ENCODE measurements at places on chromosomes 3 and 15.

- peak; percentile 38 for DNase-seq
Measured at GRCh38 chr3:101780661-101781060, 1.6 kb downstream of the NXPE3 start.

DNA sequence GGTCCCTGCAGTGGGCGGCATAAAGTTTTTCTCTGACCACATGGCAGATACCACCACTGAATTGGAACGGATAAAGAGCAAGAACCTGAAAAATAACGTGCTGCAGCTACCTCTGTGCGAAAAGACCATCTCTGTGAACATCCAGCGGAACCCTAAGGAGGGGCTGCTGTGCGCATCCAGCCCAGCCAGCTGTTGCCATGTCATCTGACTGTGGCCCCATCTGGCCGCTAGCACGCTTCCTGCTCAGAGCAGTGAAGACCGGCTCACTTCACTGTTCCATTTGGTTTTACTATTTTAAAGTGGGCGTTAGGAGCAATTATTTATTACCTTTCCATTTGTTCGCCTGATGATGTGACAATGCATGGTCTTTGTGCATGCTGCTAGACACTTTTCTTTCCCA is 62.0 kb downstream of the SNRK start:
- DNase-seq: no peak

- DNase-seq: no peak
Measured at GRCh38 chr3:87848003-87848402, 210.8 kb downstream of the CGGBP1 start.

DNA sequence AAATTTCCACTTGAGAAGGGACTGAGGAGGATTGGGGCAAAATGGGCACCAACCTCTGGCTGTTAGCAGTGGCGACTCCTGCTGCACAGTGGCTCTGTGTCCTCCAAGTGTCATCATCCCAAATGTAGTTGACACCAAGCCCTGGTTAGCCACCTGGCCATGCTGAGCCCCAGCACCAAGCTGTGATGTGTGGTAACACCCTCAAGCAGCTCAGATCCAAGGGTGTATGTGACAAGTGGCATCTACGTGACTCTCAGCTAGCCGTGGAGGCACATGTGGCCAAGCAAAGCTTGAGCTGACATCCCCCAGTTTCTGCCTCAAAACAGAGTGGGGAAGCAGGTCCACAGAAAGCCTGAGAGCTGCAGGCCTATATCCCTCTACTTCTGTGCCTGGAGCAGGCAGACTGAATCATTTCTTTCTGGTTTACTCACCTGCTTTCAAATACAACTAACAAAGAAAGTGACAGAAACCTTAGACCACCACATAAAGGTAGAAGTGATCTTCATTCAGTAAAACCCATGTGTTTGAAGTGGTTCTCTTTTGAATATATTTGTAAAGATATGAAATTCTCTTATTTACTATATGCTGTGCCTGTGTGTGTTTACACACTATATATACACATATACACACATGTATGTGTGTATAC is 40.0 kb downstream of the FOXP1 start:
- no peak for DNase-seq

GRCh38 chr15:56098195-56098863 is 104.9 kb upstream of the NEDD4 start:
- no peak for DNase-seq

GRCh38 chr3:193190146-193190786 is 50.8 kb upstream of the PLAAT1 start:
- peak; percentile 98 for DNase-seq

DNA sequence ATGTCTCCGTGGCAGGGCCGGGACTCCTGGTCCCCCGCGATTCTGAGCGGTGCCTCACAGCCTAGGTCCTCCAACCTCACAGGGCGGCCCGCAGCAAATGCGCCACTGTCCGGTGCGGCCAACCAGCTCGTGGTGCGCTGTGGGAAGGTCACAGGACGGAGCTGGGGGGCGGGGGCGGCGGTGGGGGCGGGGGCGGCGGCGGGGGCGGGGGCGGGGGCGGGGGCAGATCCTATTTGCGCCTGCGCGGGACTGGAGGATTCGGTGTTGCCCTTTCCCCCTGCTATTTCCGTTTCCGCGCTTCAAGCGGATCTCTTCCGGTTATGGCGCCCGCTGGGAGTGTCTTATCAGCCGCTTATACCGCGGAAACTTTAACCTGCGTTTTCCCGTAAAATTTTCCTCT is 106.7 kb upstream of the SNRPN start:
- peak; percentile 33 for DNase-seq

- DNase-seq: no peak
Measured at GRCh38 chr15:96237002-96237401, 93.5 kb upstream of the NR2F2 start.

GRCh38 chr15:66716656-66717020 is 14.6 kb downstream of the SMAD6 start:
- no peak for DNase-seq

- no peak for DNase-seq
Measured at GRCh38 chr15:98771541-98771940, 123.2 kb downstream of the IGF1R start.

- no peak for DNase-seq
Measured at GRCh38 chr3:125628212-125628611, 32.9 kb upstream of the OSBPL11 start.

DNA sequence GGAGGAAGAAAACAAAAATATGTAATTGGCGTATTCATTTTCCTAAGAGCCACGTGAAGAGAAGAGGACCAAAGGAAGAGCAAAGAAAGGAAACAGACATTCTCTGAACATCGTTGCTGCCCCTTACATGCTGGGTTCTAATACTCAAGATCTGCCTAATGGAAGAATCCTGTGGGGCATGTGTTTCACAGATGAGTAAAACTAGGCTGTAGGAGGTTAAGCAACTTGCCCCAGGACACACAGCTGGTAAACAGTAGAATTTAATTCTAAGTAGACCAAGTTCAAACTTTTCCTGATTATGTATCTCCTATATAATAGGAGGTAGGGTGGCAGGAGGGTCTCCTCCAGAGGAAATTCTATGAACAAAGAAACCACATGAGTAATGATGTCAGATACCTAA is 106.1 kb upstream of the TNFAIP8L3 start:
- no peak for DNase-seq

GRCh38 chr3:4340411-4341335 is 37.5 kb downstream of the SETMAR start:
- no peak for DNase-seq

GRCh38 chr3:15161133-15161532 is 44.9 kb upstream of the CAPN7 start:
- DNase-seq: no peak

- no peak for DNase-seq
Measured at GRCh38 chr3:35335703-35336102, 303.6 kb upstream of the ARPP21 start.

DNA sequence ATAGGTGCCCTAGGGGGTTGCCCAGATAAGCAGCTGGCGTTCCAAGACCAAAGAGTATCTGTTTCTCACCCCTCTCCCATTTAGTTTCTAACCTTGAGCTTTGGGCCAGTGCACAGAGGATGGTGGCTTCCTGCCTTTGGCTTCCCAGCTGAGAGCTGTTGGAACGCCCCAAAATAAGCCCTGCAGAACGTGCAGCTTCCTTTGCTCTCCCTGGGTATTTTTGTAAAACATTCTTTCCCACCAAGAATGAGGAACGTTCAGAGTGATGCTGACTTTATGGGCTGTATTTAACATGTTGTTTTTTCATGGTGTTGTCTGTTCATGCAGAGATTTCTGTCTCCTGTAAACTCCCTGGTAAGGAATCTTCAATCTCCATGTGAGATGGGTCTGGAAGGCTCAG is 63.8 kb downstream of the LPP start:
- DNase-seq: no peak

- DNase-seq: no peak
Measured at GRCh38 chr15:77481670-77482069, 61.0 kb downstream of the HMG20A start.

DNA sequence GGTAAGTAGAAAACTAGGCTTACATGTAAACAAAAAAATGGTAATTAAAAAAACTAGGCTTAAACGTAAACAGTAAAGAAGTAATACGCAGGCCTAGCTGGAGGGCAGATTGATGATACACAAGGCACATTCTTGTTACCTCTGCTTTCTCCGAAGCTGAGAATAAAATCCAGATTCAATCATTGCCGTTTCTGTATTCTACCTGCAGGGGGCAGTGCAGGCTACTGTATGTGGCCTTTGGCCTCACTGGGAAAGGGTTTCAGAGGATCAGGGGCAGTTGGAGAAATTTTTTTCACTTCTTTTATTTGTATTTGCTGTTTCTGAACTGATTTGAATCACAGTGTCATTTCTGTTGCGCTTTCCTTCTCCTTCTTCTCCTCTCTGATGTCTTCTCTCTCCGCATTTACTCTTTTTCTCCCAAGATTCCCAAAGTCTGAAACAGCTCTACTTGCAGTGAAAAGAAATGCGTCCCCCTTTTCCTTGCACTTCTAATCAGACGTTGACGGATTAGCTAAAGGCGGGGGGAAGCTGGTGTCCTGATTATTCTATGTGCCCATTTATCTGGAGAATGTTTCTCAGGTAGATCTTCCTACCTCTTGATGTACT is 67.1 kb upstream of the MCTP2 start:
- DNase-seq: peak; percentile 71

All from NCI-H82 (cell line).